ENCODE measurements at places on chromosomes 11 and 22. TPM values are rescaled to one million over a fixed set of nuclear protein-coding genes. Genes with fewer than 3 reads are reported as not detected.

Gene CALCB
- not detected for total RNA-seq

- no peaks in the 10 kb centered on the region for H3K4me1 ChIP-seq
- no peak overlapping the region for H3K4me3 ChIP-seq
- H3K27ac ChIP-seq: no peak overlapping the region
- DNase-seq: no peak
- no peaks in the 10 kb centered on the region for H3K27me3 ChIP-seq
Measured at GRCh38 chr11:110272919-110273318, 23.5 kb downstream of the RDX start.

Gene IL18BP
- 0.83 TPM for total RNA-seq

DNA sequence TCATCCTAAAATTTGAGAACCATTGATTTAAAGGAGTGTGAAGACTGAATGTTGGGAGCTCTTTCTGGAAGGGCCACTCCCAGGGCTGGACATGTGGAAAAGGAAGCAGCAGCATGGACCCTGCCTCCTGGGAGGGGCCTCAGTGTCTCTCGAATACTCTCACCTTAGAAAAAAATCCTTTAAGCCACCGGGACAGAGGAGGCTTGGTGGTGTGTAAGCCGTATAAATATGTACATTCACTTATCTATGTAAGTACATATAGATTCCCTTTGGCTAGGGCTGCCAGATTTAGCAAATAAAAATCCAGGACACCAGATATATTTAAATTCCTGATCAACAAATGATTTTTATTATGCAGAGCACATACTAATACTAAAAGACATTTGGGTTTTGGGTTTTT is 17.6 kb downstream of the NTM start:
- H3K4me1 ChIP-seq: no peaks in the 10 kb centered on the region
- H3K27me3 ChIP-seq: no peaks in the 10 kb centered on the region
- H3K27ac ChIP-seq: no peak overlapping the region
- H3K36me3 ChIP-seq: no peaks in the 10 kb centered on the region
- no peak overlapping the region for H3K4me3 ChIP-seq

Gene NRXN2
- total RNA-seq: 0.18 TPM

GRCh38 chr11:100715165-100715761 is 28.2 kb downstream of the ARHGAP42 start:
- peaks cover 4% of the 10 kb centered on the region for H3K4me1 ChIP-seq
- no peak overlapping the region for H3K27ac ChIP-seq
- no peak overlapping the region for H3K4me3 ChIP-seq
- H3K36me3 ChIP-seq: no peaks in the 10 kb centered on the region
- no peak for DNase-seq

- peaks cover 10% of the 10 kb centered on the region for H3K27me3 ChIP-seq
- no peak for DNase-seq
- no peak overlapping the region for H3K27ac ChIP-seq
- H3K36me3 ChIP-seq: no peaks in the 10 kb centered on the region
Measured at GRCh38 chr11:17490938-17491337, 14.3 kb upstream of the ABCC8 start.

GRCh38 chr11:128235426-128235825 is 351.9 kb downstream of the ETS1 start:
- no peaks in the 10 kb centered on the region for H3K27me3 ChIP-seq
- peaks cover 3% of the 10 kb centered on the region for H3K4me1 ChIP-seq
- no peaks in the 10 kb centered on the region for H3K36me3 ChIP-seq
- no peak overlapping the region for H3K27ac ChIP-seq
- no peak for DNase-seq
- no peak overlapping the region for H3K4me3 ChIP-seq

- no peak overlapping the region for H3K4me3 ChIP-seq
- H3K4me1 ChIP-seq: no peaks in the 10 kb centered on the region
- DNase-seq: no peak
- H3K36me3 ChIP-seq: no peaks in the 10 kb centered on the region
- H3K27me3 ChIP-seq: peaks cover under 1% of the 10 kb centered on the region
- H3K27ac ChIP-seq: no peak overlapping the region
Measured at GRCh38 chr11:107752949-107753822, 41.3 kb upstream of the SLN start.

GRCh38 chr11:116960930-116961329 is 123.5 kb upstream of the APOA1 start:
- no peak overlapping the region for H3K4me3 ChIP-seq
- H3K27me3 ChIP-seq: no peaks in the 10 kb centered on the region
- DNase-seq: peak; percentile 83
- H3K27ac ChIP-seq: 0 out of 2 replicates have a peak overlapping the region, but pooled peaks have one; percentile 36
- H3K36me3 ChIP-seq: 0 out of 2 replicates have a peak, but pooled peaks cover under 1% of the 10 kb centered on the region
- H3K4me1 ChIP-seq: peaks cover 4% of the 10 kb centered on the region

DNA sequence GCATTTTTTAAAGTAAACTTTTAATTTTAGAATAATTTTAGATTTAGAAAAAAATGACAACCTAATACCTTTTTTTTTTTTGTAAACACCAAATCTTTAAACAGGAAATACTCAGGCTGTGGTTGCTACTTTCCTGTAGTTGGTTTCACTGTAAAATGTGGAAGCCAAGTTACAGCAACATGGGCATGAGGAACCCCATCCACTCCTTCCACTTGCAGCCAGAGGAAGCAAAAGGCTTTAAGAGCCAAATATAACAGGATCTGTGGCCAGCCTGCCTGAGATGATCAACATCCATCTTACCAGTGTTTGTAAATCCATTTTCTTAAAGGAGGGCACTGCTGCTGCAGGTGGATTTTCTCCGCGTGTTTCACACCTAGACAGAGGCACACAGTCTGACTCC is 66.2 kb downstream of the TNRC6B start:
- no peak for DNase-seq
- no peak overlapping the region for H3K4me3 ChIP-seq
- no peak overlapping the region for H3K27ac ChIP-seq
- H3K27me3 ChIP-seq: no peaks in the 10 kb centered on the region
- H3K36me3 ChIP-seq: peaks cover 6% of the 10 kb centered on the region
- H3K4me1 ChIP-seq: peaks cover 3% of the 10 kb centered on the region

DNA sequence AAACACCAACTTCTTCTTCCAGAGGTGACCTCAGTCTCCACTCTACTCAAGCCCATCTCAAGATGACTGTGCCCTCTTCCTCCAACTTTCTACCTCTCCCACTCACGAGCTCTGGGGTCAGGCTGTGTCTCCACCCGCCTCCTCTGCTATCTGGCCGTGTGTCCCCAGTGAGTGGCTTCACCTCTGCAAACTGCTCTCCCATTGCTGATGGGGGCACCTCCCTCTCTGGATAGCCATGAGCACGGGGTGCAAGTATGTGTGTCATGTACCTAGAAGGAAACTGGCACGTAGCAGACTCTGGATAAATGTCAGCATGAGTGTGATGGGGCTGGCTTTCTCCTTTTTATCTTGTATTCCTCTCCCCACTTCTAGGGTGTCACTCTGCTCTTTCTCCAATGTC is 18.3 kb upstream of the RAC2 start:
- H3K4me1 ChIP-seq: peaks cover 5% of the 10 kb centered on the region
- no peak overlapping the region for H3K27ac ChIP-seq
- no peaks in the 10 kb centered on the region for H3K36me3 ChIP-seq
- no peak overlapping the region for H3K4me3 ChIP-seq
- DNase-seq: no peak
- H3K27me3 ChIP-seq: peaks cover 5% of the 10 kb centered on the region

GRCh38 chr22:48664586-48664985 is 1163.1 kb downstream of the BRD1 start:
- no peak overlapping the region for H3K4me3 ChIP-seq
- no peaks in the 10 kb centered on the region for H3K36me3 ChIP-seq
- H3K27ac ChIP-seq: no peak overlapping the region
- no peaks in the 10 kb centered on the region for H3K4me1 ChIP-seq
- DNase-seq: no peak
- H3K27me3 ChIP-seq: no peaks in the 10 kb centered on the region

GRCh38 chr11:646214-646613 is 9.1 kb downstream of the DRD4 start:
- peaks cover 3% of the 10 kb centered on the region for H3K4me1 ChIP-seq
- H3K27me3 ChIP-seq: no peaks in the 10 kb centered on the region
- peaks cover 29% of the 10 kb centered on the region for H3K36me3 ChIP-seq

Gene RPL27A
- total RNA-seq: 786 TPM

DNA sequence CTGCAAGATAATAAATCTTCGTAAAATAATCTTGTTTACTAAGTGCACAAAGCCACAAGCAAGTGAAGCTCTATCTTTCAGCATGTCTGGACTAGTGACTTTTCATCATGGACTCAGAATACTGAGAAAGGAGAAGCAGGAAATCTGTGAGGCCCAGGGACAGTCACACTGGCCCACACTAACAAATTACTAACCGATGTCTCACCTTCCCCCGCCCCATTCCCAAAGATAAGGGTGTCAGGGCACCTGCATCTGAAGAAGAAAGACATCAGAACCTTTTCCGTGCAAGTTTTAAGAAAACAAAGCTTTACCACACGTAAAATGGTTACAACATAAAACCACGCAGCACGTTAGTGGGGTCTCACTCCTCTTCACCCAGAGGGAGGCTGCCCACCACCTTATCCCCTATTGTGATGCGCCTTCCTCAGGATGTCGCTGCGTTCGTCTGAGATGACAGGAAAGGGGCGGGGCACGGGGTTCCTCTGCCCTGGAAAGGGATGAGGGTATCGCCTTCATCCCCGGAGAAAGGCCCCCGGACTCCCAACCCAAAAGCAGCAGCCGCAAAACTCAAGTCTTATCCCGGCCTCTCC is 616 bp downstream of the BTBD10 start:
- peaks cover 3% of the 10 kb centered on the region for H3K4me1 ChIP-seq
- no peaks in the 10 kb centered on the region for H3K36me3 ChIP-seq
- H3K27me3 ChIP-seq: no peaks in the 10 kb centered on the region
- peak; percentile 41 for DNase-seq
- peak overlapping the region; percentile 83 for H3K27ac ChIP-seq

DNA sequence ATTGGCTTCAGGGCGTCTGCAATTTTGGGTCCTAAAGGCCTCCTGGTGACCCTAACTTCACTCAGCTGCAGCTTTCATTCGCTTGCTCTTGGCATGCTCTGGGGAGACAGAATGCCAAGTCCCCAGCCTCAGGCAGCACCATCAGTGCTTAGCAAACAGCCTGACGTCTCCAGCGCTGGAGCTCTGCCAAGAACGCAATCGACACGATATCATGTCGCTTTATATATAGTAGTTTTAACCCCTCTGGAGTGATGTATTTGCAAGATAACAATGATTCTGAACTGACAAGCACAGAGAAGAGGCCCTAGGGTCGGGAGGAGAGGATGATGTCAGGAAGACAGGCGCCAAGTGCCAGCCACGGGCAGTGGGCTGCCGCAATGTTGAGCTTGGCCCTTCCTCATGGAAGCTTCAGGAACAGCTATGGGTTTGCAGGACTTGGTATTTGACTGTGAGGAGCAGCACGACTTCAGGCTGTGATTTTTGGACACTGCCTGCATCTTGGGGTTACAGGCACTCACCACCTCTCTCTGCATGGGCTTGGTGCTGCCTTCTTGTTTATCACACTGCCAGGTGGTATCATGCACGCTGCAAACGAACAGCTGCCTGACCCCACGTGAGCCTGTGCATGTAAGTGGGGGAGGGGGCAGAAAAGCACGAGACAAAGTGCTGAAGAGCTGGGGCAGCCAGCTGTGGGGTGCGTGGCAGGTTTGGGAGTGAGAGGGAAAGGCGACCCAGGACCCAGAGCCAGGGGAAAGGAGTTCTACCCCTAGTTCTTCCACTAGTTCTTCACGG is 26.1 kb downstream of the B3GAT1 start:
- H3K27me3 ChIP-seq: no peaks in the 10 kb centered on the region
- no peak overlapping the region for H3K4me3 ChIP-seq
- H3K36me3 ChIP-seq: no peaks in the 10 kb centered on the region
- no peak for DNase-seq
- no peak overlapping the region for H3K27ac ChIP-seq
- no peaks in the 10 kb centered on the region for H3K4me1 ChIP-seq

DNA sequence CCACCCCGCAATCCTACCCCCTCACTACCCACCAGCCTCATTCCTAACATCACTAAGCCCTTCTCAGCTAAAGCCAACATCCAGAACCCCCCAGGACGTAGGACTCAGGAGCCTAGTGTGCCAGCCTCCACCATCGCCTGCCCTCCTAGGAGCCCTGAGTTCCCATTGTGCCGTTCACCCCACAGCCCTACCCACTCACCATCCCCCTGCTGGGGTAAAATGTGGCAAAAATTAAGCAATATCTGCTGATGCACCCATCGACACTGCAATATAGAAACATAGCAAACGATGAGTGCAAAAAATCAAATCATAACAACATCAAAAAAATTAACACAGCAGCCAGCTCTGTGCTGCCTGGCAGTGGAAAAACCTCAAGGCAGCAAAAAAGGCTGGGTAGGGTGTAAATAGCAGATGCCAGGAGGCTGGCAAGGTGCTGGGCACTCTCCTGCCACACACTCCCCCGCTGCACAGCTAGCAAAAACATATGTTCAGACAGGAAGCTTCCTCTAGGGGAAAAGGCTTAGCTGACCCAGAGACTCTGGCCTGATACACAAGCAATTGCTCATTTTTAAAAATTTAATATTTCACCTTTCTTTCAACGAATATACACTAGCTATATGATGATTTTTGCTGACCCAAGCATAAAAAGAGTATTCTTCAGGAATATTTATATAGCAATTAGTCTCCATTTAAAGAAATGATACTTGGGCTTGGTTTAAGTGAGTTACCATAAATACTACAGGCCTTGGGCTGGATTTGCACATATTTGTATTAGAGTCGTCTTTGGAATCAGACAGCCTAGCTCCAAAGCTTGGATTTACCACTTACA is 33.8 kb downstream of the PRDM10 start:
- DNase-seq: no peak
- no peak overlapping the region for H3K27ac ChIP-seq
- no peak overlapping the region for H3K4me3 ChIP-seq
- 0 out of 2 replicates have a peak, but pooled peaks cover 2% of the 10 kb centered on the region for H3K4me1 ChIP-seq
- H3K27me3 ChIP-seq: no peaks in the 10 kb centered on the region

- DNase-seq: no peak
- H3K27me3 ChIP-seq: no peaks in the 10 kb centered on the region
- peaks cover 2% of the 10 kb centered on the region for H3K4me1 ChIP-seq
- H3K4me3 ChIP-seq: no peak overlapping the region
- H3K27ac ChIP-seq: no peak overlapping the region
Measured at GRCh38 chr11:72856065-72856464, 41.9 kb downstream of the ATG16L2 start.

DNA sequence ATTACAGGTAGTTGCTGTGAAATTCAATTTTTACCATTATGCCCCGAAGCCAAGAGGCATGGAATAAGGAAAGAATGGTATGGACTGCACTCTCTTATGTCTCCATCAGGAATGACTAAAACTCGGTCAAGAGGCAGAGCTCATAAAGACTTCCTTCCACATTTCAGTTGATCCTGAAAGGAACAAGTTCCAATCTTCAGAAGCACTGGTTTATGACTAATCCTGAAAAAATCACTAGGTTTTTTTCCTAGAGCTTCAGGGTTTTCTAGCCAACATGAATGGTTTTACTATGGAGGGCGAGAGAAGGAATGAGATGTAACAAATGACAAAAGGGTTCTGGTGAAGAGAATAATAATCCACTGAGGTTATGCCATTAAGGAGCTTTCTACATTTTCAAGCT is 832.2 kb downstream of the NTM start:
- H3K27me3 ChIP-seq: no peaks in the 10 kb centered on the region
- no peak overlapping the region for H3K27ac ChIP-seq
- no peak overlapping the region for H3K4me3 ChIP-seq
- no peaks in the 10 kb centered on the region for H3K4me1 ChIP-seq

Gene ZC3H12C
- 15.8 TPM for total RNA-seq

Gene CAPN5
- total RNA-seq: 8.1 TPM

GRCh38 chr11:1906611-1907423 is 12.7 kb upstream of the TNNT3 start:
- no peak for DNase-seq
- peaks cover 29% of the 10 kb centered on the region for H3K27me3 ChIP-seq
- no peaks in the 10 kb centered on the region for H3K36me3 ChIP-seq
- H3K4me1 ChIP-seq: no peaks in the 10 kb centered on the region
- H3K4me3 ChIP-seq: no peak overlapping the region

Data from IMR-90 (cell line).